NCI-H2227 treated with DMSO at 0.1 percent for 48 hours (cell line): ENCODE measurements at places on chromosomes 6 and 20.

DNA sequence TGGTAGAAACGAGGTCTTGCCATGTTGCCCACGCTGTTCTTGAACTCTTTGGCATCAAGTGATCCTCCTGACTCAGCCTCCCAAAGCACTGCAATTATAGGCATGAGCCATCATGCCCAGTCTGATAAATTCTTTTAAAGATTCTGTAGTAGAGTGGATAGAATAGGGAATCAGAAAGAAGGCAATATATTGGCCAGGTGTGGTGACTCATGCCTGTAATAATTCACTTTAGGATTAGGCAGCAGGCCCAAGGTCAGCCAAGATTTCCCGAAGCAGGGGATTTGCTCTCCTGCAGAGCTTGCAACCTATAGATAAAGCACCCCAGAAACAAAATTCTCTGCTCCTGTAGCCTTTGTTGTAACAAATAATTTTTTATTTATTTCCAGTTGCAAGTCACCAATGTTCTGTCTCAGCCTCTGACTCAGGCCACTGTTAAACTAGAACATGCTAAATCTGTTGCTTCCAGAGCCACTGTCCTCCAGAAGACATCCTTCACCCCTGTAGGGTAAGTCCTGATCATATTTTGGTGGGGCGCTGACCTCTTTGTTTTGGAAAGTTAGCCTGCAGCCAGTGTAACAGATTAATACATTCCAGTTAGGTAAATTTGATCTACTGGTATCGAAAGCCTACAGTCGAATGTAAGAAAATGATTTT lies 30.4 kb upstream of the MROH8 start:
- no peak for DNase-seq

DNA sequence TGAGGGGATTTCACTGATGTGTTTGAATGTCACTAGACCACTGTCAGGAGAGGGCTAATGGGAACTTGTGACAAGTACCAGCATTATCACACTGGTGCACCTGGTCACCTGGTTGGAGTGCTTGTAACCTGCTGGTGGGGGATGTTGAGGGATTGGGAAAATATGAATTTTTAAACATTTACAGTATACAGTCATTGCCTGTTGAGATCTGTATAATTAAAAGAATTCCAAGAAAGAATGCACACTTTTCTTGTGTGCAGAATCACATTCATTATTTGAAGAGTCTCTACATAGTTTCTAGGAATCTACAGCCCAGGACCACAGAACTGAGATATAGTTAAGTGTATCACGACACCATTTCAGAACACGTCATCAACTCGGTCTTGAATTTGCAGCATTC lies 118.4 kb downstream of the AIG1 start:
- DNase-seq, result no peak

- no peak for DNase-seq
These were observed 54.8 kb downstream of the GNAS-AS1 start for GRCh38 chr20:58795923-58796245.

- no peak for DNase-seq
These were observed 33.5 kb upstream of the LGSN start for GRCh38 chr6:63353286-63353630.
